ENCODE measurements at places on chromosomes 12 and 14.

DNA sequence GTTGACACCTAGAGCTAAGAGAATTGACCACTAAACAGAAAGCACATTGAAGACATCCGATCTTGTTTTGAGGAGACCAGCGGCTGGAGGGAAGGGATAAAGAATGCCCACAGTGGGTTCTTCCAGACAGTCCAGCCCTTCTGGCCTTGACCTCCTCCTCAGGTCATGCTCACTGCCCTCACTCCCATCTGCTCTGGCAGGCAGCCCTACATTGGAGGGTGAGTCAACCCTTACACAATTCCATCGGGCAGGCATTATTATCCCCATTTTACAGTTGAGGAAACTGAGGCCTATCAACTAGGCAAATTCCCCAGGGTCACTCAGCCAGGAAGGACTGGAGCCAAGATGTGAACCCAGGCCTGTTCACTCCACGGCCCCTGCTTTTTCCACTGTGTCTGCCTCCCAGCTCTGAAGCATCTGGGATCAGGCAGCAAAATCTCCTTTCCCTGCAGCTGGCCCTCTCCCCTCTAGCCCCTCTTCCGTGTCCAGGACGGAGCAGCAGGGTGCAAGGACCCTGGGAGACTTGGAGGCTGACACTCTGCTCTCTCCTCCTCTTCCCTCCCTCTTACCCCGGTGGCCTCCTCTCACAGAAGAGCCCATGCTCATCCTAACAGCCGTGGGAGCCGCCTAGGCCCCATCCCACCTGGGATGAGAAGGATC, 5.3 kb downstream of the SCNN1A start:
- DNase-seq: no peak

DNA sequence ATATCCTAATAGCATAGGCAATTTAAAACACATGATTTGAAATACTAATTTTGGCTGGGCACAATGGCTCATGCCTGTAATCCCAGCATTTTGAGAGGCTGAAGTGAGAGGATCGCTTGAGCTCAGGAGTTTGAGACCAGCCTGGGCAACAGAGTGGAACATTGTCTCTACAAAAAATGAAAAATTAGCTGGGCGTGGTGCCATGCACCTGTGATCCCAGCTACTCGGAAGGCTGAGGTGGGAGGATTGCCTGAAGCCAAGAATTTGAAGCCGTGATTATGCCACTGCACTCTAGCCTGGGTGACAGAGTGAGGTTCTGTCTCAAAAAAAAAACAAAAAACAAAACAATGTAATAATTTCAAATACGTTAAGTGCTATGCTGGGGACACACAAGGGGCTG, 83.3 kb downstream of the SSPN start:
- no peak for DNase-seq

- DNase-seq: no peak
Observed at GRCh38 chr12:120169946-120170345, 24.6 kb downstream of the GCN1 start.

DNA sequence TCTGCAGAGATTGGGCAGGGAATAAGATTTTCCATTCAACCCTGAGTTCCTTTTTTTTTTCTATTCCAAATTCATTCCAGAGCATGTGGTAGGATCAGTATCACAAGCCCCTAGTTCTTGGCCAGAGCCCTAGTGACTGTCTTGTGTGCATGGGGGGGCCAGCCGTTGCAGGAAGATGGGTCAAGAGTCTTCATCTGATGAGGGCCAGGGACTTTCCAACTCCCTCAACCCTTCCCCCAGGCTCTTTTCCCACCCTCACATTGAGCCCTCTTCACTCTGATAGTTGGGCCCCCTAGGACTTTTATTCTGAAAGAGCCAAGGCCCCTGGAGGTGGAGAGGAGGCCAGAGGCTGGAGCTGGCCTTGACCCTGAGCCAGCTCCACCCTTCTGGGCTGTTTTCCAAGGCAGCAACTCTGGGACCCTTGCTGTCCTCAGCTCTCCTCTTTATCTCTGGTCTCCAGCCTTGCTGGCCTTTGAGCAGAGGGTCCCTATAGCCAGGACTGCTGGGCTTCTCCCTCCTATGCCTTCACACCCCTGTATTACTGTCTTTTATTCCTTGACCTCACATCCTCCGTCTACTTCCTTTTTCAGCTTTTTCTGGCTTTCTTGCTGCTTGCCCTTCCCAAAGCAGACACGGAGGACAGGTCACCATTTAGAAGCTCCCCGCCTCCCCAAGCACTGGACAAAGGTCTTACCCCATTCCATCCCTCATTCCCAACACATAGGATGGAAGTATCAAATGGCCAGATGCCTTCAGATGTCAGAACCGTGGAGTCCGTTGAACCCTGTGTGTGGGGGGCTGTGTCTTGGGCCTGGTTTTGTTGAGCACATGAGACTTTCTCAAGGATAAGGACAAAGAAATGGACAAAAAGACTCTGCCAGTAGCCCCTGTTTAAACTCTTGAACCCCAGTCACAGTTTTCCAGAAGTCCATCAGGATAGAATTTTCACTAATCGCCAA, 5.6 kb downstream of the RBP5 start:
- DNase-seq: no peak

GRCh38 chr14:31880935-31881334, 196.2 kb upstream of the ARHGAP5 start:
- no peak for DNase-seq

- DNase-seq: no peak
Observed at GRCh38 chr14:98576463-98576862, 695.5 kb downstream of the BCL11B start.

DNA sequence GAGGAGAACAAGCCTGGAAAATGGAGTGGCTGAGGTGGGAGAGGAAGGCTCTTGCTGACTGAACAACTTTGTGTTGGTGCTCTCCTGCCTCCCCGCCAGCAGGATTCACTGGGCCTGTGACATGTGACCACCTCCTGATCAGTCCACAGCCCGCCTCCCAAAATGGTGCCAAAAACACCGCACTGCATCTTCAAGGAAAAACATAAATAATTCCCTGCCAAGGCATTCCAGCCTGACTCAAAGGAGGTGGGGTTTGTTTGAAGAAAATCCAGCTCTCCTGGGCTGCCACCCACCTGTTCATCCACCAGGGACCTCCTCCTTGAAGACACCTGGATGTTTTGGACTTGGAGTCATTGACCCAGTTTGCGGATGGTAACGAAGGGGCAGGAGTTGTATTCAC, 83.8 kb upstream of the PIWIL1 start:
- peak; percentile 2 for DNase-seq

- DNase-seq: no peak
Observed at GRCh38 chr14:104221636-104222369, 83.4 kb downstream of the KIF26A start.

DNA sequence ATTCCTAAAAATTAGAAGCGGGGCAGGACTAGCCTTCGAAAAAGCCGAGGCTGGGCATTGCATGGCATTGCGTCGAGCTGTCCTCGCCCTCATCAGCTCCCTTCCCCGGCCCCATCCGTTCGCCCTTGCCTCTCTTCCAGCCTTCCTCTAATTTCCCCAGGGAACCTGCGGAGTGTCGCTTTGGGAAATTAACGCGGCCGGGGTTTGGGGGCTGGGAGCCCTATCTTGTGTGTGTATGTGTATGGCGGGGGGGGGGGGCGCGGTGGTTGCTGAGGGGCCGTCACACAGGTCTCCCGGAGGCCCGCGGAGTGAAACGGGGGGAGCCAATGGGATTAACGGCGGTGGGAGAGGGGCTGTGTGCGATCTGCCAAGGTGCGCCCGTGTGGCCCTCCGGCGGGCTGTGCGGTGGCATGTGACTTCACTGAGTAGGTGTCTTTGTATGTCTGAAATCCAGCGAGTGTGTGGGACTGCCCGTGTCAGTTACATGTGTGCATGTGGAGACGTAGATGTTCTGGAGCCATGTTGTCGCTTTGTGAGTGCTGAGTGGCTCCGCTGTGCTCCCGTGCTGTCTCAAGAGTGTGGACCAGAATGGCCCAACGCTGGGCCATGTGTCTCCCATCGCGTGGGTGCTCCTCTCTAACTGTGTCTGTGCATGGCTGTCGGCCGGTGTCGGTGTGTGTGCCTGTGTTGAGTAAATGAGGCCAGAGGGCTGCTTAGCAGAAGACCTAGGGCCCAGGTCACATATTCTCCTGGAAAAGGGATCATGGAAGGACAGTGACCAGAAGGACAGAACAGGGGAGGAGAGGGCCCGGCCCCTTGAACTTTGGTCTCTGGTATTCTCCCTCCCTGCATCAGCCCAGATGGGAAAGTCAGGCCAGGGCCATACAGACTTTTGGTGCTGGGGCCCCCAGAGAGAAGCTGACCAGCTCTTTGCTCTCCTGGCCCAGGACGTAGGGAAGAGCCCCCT, 1.5 kb downstream of the PTMS start:
- no peak for DNase-seq

- no peak for DNase-seq
Observed at GRCh38 chr14:54743382-54743781, 159.2 kb downstream of the GCH1 start.

DNA sequence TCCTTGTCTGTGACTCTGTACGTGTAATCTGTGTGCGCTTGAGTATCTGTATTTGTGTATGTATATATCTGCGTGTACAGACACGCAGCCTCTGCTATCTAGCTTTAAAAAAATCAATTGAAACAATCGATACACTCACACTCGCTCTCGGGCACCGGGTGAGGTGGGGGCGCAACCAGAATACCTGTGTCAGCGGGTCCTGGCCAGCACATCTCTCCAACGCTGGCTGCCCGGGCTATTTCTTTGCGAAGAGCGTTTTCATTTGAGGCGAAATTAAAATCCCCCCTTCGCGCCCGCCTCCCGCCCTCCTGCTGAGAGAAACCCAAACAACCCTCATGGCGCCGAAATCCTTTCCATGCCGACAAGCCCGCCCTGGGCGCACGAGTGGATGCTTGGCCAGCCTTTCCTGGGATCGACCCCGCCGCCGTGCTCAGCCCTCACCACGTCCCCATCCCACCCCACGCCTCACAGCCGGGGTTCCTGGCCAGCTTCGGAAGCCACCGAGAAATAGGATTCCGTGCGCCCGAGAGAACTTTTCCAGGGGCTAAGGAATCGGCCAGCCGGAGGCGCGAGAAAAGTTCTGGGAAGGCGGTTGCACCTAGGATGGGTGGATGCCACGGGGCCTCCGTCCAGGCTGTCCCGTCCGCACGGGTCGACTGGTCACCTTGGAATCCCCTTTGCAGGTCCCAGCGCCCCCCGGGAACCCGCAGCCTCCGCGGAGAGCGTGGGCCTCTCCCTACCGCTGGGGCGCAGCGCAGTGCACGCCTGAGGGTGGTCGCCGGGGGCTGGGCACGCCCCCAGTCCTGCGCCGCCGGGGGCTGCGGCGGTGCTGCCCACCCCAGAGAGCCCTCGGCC, 1.0 kb downstream of the ZDHHC22 start:
- peak; percentile 5 for DNase-seq

DNA sequence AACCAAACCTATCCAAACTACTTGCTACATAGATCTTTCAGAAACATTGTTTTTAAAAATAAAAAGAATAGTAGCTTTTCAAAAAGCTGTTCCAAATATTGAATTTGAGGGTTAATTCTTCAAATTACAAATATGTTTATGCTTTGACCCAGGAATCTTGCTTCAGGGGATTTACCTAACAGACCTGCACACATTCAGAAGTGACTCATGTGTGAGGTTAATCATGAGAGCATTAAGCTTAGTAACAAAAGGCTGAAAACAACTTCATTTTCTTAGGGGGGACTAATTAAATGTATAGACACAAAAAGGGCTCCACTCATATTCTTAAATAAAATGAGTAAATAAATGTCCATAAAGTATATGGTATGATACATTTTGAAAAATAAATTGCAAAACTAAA, 672.4 kb upstream of the FLRT2 start:
- DNase-seq: no peak

DNA sequence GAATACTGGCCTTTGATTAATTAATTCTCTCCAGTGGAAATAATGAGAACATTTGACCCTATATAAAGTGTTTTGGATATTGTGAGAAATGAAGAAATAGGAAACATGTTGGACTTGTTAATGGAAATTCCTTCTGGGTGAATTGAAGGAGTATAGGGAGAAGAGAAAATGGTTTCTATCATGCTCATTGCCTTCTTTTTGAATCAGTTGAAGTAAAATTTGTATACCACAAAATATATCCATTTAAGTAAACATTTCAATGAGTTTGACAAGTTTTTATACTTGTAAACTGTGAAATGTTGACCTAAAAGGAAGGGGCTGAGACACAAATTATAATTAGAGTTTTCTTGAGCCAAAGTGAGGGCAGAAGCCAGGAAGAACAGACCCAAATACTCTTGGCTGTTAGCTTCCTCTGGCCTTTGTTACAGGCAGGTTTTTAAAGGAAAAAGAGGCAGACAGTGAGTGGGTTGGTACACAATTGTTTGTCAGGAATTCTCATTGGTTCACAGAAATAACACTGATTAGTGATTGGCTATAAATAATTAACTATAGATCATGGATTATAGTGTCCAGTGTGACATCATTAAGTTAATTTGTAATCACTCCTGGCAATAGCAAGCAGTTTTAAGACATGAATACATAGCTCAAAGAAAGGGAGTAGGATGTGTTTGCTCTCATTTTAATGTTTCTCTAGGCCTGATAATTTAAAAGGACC, 826 bp downstream of the ZNF705A start:
- DNase-seq: no peak

DNA sequence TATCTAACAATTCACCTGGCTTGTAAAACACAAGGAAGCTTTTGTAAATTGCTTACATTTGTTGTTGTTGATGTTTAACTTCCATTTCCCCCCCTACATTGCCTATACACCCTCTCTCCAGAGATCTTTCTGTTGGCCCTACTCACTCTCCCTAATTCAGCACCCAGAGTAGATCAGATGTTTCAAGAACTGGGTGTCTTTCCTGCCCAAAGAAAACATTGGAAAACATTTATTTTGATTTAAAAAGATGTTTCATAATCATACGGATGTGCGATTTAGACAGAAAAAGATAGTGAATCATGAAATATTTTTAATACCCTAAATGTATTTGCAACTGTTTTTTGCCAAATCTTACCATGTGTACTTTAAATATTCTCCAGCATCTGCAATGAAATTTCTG, 446.4 kb upstream of the RGS6 start:
- DNase-seq: no peak

- DNase-seq: no peak
Observed at GRCh38 chr12:6370994-6371754, 4.2 kb downstream of the SCNN1A start.

GRCh38 chr14:65318636-65319506, 93.7 kb upstream of the FUT8 start:
- DNase-seq: no peak

DNA sequence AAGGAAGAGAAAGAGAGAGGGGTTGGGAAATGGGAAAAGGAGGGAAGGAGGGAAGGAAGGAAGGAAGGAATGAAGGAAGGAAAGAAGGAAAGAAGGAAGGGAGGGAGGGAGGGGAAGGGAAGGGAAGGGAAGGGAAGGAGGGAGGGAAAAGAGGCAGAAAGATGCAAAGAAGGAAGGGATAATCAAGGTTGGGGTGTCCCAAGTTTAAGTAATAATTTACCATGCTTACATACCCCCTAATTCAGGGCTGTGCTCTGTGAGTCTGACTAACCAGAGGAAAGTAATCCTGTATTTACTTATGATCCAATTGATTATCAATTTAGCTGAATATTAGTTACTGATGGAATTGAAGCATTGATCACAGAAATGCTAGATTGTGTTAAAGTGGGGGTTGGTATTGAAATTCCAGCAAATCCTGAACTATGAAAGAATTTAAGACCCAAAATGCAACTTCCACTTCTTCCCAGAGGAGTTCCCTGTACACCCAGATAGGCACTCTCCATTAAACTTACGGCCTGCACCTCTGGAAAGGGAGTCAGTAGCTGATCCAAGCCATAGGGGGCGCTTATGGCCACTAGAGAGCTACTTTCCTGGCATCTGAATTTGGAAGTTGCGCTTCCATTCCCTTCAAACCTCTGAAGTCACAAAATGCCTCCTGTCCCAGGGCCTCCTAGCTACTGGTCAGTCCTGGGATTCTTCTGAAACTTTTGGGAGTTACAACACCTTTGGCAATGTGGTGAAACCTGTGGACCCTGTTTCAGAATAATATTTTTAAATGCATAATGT, 162.7 kb upstream of the PWP1 start:
- no peak for DNase-seq
